ENCODE measurements at places on chromosomes 12 and 14.

GRCh38 chr12:124651516-124652273, 84.3 kb upstream of the NCOR2 start:
- DNase-seq = peak; percentile 19

- peak; percentile 32 for DNase-seq
Observed at GRCh38 chr14:21107283-21107800, 6.5 kb downstream of the TMEM253 start.

- DNase-seq = no peak
Observed at GRCh38 chr14:100159094-100159864, at the start of gene DEGS2. TSS of gene DEGS2 (minus strand) at chr14:100159645. CDS start at chr14:100159587, 58 bp downstream.

DNA sequence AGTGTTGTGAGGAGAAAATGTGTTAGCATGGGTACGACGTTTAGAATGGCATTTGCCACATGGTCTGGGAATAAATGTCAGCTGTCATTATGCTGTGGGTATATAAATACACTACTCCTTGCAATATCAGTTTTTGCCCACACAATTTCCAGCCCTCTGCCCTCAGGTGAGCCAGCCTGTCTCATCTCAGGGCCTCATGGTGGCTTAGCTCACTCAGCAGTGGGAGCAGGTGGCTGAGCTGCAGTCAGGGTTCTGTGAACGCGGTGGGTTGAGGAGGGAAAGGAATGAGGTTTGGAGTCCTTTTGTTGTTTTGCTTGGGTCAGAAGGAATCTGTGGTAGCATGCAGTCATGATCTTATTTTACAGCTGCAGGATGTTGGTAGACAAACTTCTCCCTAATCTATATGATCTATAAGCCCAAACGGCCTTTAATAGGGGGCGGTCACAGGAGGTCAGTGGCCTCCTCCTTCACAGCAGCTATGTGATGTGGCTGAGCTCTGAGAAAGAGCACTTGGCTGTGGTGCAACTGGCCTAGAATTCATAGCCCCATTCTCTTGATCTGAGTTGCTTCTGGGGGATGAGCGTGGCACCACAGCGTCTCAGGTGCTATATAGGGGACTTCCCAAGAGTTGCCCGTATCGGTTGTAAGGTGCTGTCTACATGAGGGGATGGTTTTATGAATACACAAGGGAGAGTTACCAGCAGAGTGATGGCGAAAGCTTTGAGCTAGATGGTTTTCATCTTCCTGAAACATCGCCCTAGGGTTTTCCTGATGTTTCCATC, 27.8 kb upstream of the KCNA5 start:
- DNase-seq = no peak

DNA sequence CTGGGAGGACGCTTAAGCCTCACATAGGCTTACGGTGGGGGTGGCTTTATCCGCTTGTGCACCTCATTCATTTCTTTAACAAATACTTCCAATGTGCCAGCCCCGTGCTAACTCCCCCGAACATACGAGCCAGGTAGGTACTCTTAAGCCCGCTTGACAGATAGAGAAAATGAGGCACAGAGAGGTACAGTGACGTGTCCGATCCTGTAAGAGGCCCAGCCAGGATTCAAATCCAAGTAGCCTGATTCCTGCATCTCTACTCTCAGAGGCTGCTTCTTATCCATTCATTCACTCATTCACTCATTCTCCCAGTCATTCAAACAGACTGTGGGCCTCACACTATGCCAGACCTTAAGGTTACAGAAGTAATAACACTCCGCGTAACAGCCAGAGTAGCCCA, 477 bp downstream of the OAS3 start:
- DNase-seq = peak; percentile 16

DNA sequence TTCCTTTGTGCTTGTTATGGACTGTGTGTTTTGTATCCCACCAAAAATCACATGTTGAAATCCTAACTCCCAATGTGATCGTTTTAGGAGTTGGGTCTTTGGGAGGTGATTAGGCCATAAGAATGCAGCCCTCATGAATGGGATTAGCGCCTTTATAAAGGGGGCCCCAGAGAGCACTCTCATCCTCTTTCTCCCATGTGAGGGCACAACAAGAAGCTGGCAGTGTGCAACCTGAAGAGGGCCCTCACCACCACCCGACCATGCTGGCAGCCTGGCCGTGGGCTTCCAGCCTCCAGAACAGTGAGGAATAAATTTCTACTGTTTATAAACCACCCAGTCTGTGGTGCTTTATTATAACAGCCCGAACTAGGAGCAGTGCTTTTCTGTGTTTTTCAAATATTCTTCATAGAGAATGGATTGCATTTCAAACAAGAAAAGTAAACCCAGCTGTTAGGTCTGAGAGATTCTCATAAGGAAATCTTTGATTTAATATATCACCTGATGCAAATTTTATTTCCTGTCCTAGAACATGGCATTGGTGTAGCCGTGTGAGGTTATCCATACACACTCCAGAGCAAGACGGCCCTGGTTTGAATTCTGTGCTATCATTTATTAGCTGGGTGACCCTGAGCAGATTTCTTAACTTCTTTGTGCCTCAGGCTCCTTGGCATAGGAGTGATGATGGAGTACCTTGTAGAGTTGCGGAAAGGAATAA, 27.8 kb downstream of the HSPB8 start:
- no peak for DNase-seq

DNA sequence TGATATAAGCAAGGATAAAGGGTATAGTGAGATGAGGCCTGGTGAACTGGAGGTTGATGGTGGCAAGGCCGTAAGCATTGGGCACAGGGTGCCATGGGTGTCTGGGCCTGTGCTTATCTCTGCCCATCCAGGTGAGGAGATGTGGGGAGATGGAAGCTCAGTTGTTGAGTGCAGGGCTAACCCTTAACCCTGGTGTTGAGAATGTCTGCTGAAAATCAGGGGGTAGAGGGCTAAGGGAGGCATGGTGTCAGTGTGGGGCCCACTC, 86.1 kb downstream of the SYNE2 start:
- no peak for DNase-seq

GRCh38 chr14:25803386-25804018, 753.6 kb upstream of the STXBP6 start:
- DNase-seq = no peak

GRCh38 chr14:88164906-88165534, 158.0 kb downstream of the KCNK10 start:
- no peak for DNase-seq

GRCh38 chr14:97057238-97058073, 260.3 kb downstream of the VRK1 start:
- DNase-seq = no peak

- DNase-seq = peak; percentile 67
Observed at GRCh38 chr12:132955094-132956010, 754 bp downstream of the ZNF605 start.

DNA sequence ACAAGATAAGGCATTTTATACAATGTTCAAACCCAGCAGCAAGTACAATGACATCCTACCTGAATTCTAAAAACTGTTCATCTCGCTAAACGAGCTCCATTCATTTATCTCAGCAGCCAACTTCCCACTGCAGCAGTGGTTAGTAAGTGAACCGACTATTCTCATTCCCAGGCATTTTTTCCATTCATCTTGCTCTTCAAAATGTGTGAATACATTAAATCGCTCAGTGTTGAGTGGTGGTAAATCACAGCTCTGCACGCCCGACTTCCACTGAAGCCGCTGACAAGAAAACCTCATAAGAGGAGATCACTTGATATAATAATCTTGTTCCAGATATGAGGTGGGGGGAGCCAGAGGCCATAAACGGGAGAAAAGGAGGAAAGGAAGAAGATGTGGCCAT, 746.2 kb upstream of the USP15 start:
- DNase-seq = no peak

DNA sequence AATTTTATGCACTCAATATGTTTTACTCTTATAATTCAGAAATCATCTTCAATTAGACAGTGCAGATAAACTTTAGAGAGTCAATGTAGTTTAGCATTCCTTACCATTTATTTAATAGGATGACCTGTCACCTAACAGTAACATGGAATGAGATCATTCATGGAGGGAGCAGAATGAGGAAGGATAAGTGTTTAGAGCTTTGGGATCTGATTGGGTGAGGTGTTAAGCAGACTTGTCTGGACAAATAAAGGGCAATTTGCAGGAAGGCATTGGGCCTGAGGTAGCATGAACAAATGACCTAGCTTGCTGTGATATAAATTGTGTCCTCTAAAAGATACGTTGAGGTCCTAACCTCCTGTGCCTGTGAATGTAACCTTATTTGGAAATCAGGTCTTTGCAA, 187.4 kb downstream of the C12orf42 start:
- no peak for DNase-seq

DNA sequence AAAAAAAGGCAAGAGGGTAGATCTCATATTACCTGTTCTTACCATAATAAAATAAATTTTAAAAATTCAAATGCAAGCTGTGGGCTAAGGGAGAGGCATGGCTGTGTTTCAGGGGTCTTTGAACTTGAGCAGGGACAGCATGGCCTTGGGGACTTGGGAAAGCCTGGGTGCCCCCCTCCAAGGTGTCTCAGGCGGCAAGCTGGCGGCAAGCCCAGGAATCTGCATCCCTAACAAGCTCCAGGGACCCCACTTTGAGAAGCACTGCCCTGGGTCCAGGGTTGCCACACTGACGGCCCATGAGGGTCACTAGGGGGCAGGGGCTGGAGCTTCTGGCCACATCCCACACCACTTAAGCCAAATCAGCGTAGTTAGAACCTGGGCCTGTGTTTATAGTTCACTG, 193.8 kb downstream of the SLC15A4 start:
- DNase-seq = no peak

- no peak for DNase-seq
Observed at GRCh38 chr12:46468813-46469212, 96.2 kb upstream of the SLC38A2 start.

DNA sequence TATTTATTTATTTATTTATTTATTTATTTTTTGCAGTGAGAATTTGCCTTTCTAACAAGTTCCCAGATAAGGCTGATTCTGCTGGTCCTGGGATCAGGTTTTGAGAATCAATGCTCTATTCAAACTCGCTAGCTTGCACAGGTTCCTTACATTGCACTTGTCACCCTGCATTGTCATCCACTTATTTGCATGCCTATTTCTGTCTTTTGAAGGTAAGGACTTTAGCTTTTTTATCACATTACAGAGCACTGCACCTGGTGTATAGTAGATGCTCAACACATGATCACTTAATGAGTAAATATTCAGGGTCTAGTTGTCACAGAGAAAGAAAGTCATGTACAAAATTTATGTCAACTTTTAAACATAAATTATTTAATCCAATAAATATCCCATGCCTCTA, 219.7 kb upstream of the BTG1 start:
- DNase-seq = no peak

DNA sequence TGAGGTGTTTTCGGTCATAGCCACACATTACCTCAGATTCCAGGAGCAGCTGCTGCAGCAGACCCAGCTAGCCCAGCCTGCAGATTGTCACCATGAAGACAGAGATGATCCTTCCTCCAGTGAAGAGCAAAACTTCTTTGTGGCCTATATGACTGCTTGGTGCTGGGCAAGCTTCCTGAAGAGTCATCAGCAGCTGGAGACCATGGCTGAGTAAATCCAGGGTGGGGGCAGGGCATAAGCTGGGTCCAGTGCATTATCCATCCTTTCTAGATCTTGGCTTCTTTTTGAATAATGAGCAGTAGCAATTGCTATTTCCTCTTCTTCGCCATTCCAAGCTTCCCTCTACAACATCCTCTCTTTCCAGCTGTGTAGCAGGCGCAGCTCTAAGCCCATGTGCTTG, 373.1 kb upstream of the DDHD1 start:
- DNase-seq = no peak

DNA sequence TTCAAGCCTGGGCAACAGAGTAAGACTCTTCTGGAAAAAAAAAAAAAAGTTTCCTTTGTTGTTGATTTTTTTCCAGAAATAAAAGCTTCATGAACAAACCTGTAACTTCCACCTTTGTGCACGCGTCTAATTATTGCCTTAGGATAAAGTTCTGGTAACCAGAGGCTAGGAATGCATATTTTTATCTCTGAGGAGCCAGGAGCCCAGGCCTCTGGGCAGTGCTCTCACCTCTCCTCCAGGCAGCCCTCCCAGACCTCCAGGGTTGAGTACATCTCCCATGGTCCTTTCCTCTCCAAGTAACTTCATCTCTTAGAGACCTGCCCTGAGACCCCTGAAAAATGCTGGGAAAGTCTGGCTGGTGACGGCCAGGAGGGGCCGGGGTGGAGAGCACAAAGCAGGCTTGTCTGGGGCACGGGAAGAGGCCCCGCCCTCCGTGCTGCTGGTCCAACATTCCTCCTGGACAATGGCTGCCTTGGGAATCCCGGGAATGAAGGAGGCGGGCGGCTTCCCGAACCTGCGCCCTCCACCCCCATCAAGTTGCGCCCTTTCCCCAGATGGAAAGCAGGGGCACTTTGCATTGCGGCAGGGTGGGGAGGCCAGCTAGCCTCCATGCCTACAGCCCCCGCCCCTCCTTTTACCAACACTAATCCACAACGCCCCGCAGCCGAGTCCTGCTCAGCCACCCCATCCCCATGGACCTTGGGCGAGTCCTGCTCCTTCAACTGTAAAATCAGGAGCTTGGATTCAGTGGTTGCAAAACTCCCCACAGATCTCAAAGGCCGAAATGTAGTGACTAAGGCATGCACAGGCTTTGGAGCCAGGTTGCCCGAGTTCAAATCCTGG, 7.3 kb upstream of the FIGNL2 start:
- DNase-seq = peak; percentile 30
